ENCODE measurements at places on chromosomes 6 and 20.
A peak's percentile ranks its signal among the peaks of the same experiment; 100 is the strongest.

GRCh38 chr6:109743739-109744138 is 52.6 kb downstream of the FIG4 start:
- no peak for DNase-seq

DNA sequence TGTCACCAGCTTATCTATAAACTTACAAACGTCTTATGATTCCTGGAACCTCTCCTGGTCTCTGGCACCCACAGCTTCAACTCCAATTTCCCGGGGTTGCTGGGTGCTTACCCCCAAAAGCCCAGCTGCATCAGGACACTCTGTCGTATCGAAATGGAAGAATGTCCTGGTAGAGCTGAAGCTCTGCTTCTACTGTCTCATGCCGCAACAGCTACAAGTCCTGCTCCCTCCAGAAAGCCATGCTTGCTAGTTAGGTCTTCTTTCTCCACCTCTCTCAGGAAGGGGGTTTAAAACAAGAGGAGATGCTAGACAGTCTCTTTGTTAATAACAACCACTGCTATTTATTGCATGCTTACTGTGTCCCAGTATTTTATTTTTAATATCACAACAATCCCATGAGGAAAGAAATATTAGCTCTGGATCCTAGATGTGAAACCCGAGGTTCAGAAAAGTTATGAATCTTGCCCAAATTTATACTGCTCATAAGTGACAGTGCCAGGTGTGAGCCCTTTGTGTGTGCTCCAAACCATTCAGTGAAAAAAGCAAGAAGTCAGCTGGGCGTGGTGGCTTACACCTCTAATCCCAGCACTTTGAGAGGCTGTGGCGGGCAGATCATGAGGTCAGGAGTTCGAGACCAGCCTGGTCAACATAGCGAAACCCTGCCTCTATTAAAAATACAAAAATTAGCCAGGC is 82.3 kb upstream of the GCM1 start:
- no peak for DNase-seq

- peak; percentile 33 for DNase-seq
Measured at GRCh38 chr6:12119085-12119588, 107.0 kb downstream of the HIVEP1 start.

- DNase-seq, result no peak
Measured at GRCh38 chr6:15690510-15690909, 27.7 kb upstream of the DTNBP1 start.

DNA sequence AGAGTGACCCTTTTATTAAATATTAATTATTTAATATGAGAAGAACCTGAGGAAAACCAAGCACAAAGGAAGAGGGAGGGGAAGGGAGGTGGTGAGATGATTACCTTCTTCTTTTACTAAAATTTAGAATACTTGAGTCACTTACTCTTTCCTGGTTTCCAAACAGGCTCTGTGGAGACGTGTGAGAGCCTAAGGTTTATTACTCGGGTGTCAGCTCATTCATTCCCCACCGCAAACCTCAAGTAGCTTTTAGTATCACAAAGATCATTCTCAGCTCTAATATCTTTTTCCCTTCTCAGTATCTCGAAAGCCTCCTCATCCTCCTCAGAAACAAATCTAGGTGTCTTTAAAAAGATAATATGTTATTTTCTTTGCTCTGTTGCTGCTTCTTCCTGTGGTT is 497.2 kb upstream of the JARID2 start:
- DNase-seq, result no peak

- no peak for DNase-seq
Measured at GRCh38 chr6:149457316-149457884, 27.4 kb downstream of the ZC3H12D start.

DNA sequence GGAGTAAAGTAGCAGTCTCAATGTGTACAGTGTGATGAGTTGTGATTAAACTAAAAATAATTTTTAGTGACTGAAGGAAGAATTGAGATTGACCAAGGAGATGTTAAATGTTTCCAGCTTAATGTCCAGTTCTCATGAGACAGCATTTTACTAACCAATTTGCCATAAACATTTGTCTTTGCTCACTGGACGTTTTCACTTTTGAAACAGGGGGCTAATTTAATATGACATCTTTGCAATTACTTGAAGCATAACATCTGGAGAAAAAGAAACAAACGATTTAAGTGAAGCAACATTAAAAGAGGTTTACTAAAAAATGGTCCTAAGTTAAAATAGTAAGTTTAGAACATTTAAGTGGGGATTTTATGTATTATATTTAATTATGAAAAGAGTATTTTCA is 443.8 kb downstream of the BCKDHB start:
- DNase-seq, result no peak

- no peak for DNase-seq
Measured at GRCh38 chr20:47330933-47331708, 25.4 kb downstream of the ZMYND8 start.

- DNase-seq, result no peak
Measured at GRCh38 chr6:31272436-31272835, 544 bp upstream of the HLA-C start.

- no peak for DNase-seq
Measured at GRCh38 chr6:143141442-143141841, 80.8 kb downstream of the AIG1 start.

GRCh38 chr6:9623228-9623832 is 791.5 kb downstream of the TFAP2A start:
- DNase-seq, result no peak
